ENCODE measurements at places on chromosomes 1 and 21. TPM values are rescaled to one million over a fixed set of nuclear protein-coding genes. Genes with fewer than 3 reads are reported as not detected.

The BRDT gene
- polyA plus RNA-seq: 0.17 TPM

The CA6 gene
- polyA plus RNA-seq: not detected

The OR10J1 gene
- polyA plus RNA-seq: not detected

The GPX7 gene
- polyA plus RNA-seq: 23.1 TPM

The CHRNB2 gene
- 0.08 TPM for polyA plus RNA-seq

The RRAGC gene
- 37.5 TPM for polyA plus RNA-seq

The ADAM15 gene
- 17.0 TPM for polyA plus RNA-seq

The ANGPTL3 gene
- not detected for polyA plus RNA-seq

The TAS1R1 gene
- polyA plus RNA-seq: 0.74 TPM

The COG2 gene
- polyA plus RNA-seq: 9.1 TPM

The ANKRD65 gene
- polyA plus RNA-seq: 13.3 TPM

The RHD gene
- not detected for polyA plus RNA-seq

The NMNAT2 gene
- polyA plus RNA-seq: 0.67 TPM

The CFHR5 gene
- polyA plus RNA-seq: 0.10 TPM

The NPHS2 gene
- polyA plus RNA-seq: not detected

The OR2W3 gene
- 0.22 TPM for polyA plus RNA-seq

The ACOT7 gene
- polyA plus RNA-seq: 20.7 TPM
